ENCODE measurements at places on chromosomes 5 and 9. TPM values are rescaled to one million over a fixed set of nuclear protein-coding genes. Genes with fewer than 3 reads are reported as not detected.
A peak's percentile ranks its signal among the peaks of the same experiment; 100 is the strongest.

- DNase-seq, result no peak
These were observed 23.2 kb upstream of the SLC25A51 start for GRCh38 chr9:37927132-37927531.

GRCh38 chr9:121508415-121508814, 8.8 kb upstream of the GGTA1 start:
- DNase-seq, result no peak

- no peak for DNase-seq
These were observed 233.8 kb downstream of the CCDC171 start for GRCh38 chr9:15786616-15787015.

DNA sequence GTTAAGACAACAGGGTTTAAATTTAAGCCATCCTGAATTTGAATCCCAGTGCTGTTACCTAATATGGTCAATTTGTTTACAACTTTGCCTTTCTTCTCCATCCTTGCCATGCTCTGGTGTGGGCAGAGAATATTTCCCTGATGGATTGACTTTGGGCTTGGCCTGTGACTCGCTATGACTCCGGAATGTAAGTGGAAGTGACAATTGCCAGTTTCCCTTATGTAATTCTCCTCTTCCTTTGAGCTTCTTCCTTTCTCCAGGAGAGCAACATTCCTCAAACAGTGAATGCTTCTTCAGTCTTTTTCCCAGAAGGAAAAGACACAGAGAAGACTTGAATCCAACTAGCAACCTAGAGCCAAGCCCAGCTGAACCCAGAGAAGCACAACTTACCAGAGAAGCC, 159.1 kb downstream of the LURAP1L start:
- DNase-seq, result peak; percentile 44

Gene DDX4
- not detected for polyA plus RNA-seq

GRCh38 chr5:73215531-73215890, 42.5 kb downstream of the TMEM174 start:
- no peak for DNase-seq

DNA sequence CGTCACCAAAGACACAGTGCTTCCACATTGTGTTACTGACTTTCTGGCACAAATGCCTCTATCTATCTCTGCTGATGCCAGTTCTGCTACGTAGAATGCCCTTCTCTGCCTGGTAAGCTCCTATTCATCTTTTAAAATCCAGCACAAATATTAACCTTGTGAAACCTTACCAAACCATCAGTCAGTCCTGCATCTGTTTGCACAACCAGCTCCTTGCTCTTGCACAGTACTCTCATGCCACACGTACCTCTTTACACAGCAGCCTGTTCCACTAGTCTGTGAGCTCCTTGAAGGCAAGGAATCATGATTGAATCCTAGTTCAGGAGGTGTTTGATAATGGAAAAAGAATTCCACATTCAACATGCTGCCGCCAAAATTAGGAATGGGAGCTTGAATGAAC, 56.3 kb downstream of the TEX10 start:
- no peak for DNase-seq

- DNase-seq, result peak; percentile 37
These were observed 1138.2 kb downstream of the TAF11L14 start for GRCh38 chr5:18772475-18772874.

DNA sequence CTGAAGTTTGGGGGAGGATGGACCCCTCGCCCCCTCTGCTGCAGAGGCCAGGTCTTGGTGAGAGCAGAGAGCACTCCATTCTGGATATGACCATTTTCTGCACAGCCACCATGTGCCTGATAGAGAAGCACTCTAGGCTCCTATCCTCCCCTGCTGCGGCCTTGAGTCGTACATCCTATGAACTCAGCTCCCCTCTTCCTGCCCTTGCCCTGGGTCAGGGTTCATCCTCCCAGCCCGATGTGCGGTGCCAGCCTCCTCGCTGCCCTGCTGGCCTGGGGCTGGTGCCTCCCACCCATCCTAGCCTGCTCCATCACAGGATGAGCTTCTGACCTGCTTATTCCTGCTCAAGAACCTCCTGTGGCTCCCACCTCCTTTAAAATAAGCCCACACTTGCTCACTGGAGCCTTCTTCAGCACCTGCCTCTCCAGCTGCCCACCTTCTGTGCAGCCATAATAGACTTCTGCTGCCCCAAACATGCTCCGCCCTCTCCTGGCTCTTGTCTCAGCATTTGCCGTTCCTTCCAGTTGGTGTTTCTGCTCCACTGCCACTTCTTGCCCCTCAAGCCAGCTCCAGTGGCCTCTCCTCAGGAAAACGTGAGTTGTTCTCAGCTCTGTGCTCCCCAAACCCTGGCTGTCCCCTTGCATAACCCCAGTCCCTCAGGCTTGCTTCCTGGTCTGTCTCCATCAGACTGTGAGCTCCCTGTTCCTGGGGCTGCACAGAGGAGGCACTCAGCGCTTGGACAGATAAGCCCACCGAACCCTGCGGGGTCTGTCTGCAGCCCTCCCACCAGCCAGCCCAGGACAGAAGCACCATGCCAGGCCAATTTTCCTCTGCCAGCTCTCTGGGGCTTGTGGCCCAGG, 22.3 kb upstream of the TTLL11 start:
- DNase-seq, result no peak

Gene ZNF79
- polyA plus RNA-seq, result 5.1 TPM

DNA sequence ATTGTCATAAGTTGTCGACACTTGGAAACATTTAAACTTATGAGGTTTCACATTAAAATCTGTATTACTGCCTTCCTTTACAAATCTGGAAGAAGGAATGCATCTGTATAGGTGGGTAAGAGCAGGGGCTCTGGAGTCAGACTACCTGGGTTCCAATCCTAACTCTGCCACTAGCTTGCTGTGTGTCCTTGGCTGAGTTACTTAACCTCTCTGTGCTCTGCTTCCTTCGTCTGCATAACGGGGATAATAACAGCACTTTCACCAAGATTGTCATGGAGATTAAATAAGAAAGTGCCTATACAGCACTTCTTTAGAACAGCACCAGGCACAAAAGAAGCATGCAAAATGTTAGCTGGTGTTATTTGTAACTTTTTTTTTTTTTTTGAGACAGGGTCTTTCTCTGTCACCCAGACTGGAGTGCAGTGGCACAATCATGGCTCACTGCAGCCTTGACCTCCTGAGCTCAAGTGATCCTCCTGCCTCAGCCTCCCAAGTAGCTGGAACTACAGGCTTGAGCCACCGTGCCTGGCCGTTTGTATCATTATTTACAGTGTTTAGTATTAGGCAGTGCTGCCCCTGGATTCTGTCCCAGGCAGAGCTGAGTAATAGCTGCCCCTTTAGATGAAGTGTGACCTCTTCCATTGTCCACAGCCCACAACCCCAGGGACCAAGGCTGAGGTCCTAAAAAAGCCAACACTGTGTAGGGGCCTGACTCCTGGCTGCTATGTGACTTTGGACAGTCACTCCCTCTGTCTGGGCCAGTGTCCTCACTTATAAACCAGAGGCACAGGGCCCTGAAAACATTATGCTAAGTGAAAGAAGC, 25.4 kb upstream of the TTLL11 start:
- no peak for DNase-seq

DNA sequence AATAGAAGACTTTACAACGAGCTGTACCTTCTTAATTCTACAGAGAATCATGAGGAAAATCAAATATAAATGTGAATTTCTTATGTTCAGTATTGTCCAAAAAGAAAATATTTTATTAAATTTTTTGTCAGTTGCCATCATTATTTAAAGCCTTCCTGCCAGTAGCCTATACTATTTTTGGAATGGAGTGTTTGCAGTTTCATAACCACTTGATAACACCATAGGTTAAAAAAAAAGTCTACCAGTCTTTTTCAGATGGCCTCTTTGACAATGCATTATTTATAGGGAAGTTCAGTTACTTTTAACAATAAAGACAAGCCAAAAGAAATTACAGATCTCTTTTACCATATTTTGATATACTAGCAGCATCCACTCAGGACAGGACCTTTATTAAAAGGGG, 80.3 kb upstream of the CCDC152 start:
- DNase-seq, result no peak

Gene TJP2
- polyA plus RNA-seq, result 1.7 TPM

GRCh38 chr9:107613321-107613720, 123.8 kb upstream of the KLF4 start:
- DNase-seq, result no peak

Gene EIF4E1B
- polyA plus RNA-seq, result not detected

DNA sequence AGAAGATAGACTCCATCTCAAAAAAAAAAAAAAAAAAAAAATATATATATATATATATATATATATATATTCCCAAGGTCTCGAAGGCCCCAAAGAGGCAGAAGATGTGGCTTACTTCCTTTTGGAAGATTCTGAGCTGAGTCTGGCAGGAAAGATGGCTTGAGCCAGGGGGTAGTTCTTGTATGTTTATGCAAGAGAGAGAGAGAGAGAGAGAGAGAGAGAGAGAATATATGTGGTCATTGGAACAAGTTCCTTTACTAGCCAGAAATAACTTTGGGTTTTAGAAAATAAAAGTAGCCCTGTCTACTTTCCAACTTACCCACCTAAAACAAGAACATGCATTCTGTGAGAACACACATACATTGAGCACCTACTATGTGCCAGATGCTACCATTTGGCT, 17.6 kb downstream of the NCS1 start:
- no peak for DNase-seq

DNA sequence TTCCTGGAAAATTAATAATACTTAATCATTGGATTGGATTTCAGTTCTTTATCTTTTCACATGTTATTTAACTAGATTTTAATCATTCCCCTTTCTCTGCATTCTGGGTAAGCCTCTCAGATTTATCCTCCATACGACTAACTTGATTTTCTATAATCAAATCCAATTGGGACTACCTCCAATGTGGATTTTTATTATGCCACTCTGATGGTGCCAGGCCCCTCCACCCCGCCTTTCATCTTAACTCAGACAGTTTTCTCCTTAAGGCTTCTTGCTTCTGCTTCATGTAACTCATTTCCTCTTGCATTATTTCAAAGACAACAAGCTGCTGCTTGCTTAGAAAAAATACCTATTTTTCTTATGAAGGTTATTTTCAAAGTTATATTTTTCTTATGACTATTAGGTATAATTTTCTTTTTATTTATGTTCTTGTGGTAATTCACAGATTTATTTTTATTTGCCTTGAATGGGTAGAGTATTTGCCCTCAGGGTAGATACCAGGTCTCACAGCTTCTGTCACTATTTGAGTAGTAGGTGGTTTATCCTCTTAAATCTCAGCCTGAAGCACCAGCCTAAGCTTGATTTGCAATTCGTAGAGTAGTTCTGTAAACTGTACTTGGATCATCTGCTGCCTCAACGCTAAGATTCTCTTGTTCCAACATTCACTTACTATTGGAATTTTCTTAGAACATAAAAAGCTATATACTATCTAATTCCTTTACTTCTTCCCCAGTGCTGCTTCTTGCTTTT, 659.0 kb upstream of the ARRDC3 start:
- no peak for DNase-seq

- DNase-seq, result no peak
These were observed 313.6 kb upstream of the PIK3R1 start for GRCh38 chr5:67901814-67902496.

- DNase-seq, result no peak
These were observed 75.4 kb upstream of the MAN2A1 start for GRCh38 chr5:109614301-109614700.

GRCh38 chr9:91240596-91241165, 121.0 kb downstream of the AUH start:
- DNase-seq, result no peak

GRCh38 chr5:151251001-151251551, 1.9 kb upstream of the GM2A start:
- no peak for DNase-seq

Gene NCBP1
- polyA plus RNA-seq, result 37.8 TPM

Gene CDX1
- polyA plus RNA-seq, result not detected

All from A549 (cell line).